WTC11 (cell line): ENCODE measurements at places on chromosomes 3 and 15. TPM values are rescaled to one million over a fixed set of nuclear protein-coding genes. Genes with fewer than 3 reads are reported as not detected.

DNA sequence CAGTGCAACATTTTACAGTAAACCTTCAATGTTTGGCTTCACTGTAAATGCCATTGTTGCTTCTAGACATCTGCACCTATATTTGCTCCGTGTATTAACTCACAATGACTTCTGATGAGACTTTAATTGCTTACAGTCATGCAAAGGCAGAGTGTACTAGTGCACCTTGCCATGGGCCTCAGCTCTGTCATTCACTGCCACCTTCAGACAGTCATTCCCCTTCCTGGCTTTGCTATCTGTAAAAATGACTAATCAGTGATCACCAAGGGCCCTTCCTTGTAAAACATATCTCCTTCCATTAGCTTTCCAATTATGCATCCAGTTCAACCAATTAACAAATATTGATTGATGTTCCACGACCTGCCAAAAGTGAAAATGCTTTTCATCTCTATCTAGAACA lies 120.3 kb downstream of the ARRDC4 start:
- no peaks in the 10 kb centered on the region for H3K36me3 ChIP-seq
- DNase-seq: no peak
- H3K27ac ChIP-seq: no peak overlapping the region
- peaks cover 16% of the 10 kb centered on the region for H3K4me1 ChIP-seq
- no peaks in the 10 kb centered on the region for H3K27me3 ChIP-seq
- no peak overlapping the region for H3K4me3 ChIP-seq

DNA sequence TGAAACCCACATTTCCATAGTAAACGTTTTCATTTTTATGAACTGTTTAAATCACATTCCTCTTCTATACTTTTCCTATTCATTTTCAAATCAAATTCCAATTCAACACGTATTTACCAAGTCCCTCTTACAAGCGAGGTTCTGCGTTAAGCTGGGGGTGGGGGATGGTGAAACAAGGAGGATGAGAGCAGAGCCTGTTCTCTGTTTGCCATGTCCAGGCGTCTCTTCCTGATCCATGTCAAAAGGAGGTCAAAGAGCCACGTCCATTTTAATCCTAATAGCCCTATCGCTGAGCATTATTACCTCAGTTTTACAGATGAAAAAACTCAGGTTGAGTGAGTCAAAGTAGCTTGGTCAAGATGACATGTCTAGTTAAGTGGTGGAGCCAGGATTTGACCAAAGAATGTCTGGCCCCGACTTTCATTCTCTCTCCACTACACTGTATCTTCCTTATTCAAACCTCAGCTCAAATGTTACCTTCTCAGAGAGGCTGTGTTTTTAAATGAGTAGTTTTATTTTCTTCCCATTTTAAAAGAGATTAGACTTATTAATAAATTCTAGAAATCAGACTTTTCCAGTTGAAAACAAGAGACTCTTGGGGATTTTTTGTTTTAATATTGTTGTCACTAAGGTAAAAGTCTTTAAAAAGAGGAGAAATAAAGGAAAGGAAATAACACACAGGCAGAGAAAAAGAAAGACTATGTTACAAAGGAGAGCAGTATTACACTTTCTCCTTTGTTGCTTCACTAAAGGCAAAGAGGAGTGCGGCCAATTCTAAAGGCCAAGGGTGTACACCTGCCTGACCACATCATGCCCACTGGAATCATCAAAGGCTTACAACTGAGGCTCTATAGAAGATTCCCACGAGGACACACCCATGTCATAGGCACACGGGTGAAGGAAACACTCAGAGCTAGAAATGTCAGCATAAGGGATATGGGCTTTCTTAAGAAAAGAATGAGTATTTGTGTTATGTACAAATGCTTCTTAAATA lies 42.4 kb downstream of the MYO5A start:
- H3K4me3 ChIP-seq: peak overlapping the region; percentile 58
- no peaks in the 10 kb centered on the region for H3K27me3 ChIP-seq
- peak overlapping the region; percentile 95 for H3K27ac ChIP-seq
- peaks cover 55% of the 10 kb centered on the region for H3K4me1 ChIP-seq

Gene RAB8B
- total RNA-seq: 30.5 to 34.6 TPM (median 32.5 TPM) in 3 replicates

GRCh38 chr3:123774474-123774873 lies 109.7 kb downstream of the MYLK start:
- H3K27me3 ChIP-seq: no peaks in the 10 kb centered on the region
- H3K4me3 ChIP-seq: no peak overlapping the region
- no peaks in the 10 kb centered on the region for H3K4me1 ChIP-seq
- no peaks in the 10 kb centered on the region for H3K36me3 ChIP-seq
- DNase-seq: no peak
- no peak overlapping the region for H3K27ac ChIP-seq

Gene BCHE
- total RNA-seq: 1.7 to 2.3 TPM (median 2.2 TPM) in 3 replicates

Gene MNS1
- total RNA-seq: 4.2 to 5.5 TPM (median 4.4 TPM) in 3 replicates

DNA sequence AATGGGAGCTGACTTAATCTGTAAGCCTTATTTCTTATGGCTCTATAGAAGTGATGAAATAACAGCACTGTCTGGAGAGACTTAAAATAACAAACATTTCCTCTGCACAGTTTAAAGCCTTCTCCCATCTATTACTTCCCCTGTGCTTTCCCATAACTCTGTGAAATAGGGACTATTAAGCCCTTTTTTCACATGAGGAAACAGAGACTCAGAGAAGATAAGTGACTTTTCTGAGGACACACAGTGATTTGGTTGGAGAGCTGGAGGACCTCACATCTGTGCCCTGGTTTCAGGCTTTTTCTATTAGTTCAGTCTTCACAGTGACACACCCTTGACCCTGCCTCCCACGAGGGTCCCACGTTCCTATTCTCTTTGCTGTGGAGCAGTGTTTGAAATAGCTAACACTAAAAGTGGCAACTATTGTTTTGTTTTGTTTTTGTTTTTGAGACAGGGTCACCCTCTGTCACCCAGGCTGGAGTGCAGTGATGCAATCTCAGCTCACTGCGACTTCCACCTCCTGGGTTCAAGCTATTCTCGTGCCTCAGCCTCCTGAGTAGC lies 82.9 kb downstream of the ST6GAL1 start:
- H3K4me1 ChIP-seq: peaks cover 13% of the 10 kb centered on the region
- no peak overlapping the region for H3K4me3 ChIP-seq
- peak overlapping the region; percentile 91 for H3K27ac ChIP-seq

DNA sequence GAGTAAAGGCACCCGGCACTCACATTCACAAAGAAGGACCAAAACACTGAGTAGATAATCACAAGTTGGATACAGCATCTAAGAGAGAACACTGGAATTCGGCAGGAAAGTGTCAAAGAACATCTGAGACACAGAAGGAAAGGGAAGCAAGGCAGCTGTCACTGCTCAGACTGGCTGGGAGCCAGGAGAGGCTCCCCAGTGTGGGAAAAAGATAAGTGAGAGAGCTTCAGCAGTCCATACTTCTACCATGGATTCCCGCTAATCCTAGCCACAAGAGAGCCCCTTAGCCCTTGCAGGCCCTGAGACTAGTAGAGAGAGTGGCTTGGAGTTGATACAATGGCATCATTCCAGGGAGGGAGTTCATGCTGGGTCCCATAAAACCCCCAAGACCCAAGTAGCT lies 36.7 kb upstream of the CP start:
- H3K36me3 ChIP-seq: no peaks in the 10 kb centered on the region
- no peak for DNase-seq
- peaks cover 25% of the 10 kb centered on the region for H3K4me1 ChIP-seq
- H3K27ac ChIP-seq: no peak overlapping the region
- H3K27me3 ChIP-seq: no peaks in the 10 kb centered on the region; the same call in 1 of the 2 replicates

- no peaks in the 10 kb centered on the region for H3K27me3 ChIP-seq
- no peak overlapping the region for H3K27ac ChIP-seq
- peaks cover 38% of the 10 kb centered on the region for H3K4me1 ChIP-seq
- H3K36me3 ChIP-seq: peaks cover 2% of the 10 kb centered on the region
Measured at GRCh38 chr3:193342551-193342950, 36.0 kb downstream of the ATP13A5 start.

- peaks cover 25% of the 10 kb centered on the region for H3K36me3 ChIP-seq
- DNase-seq: no peak
- H3K27me3 ChIP-seq: peaks cover 11% of the 10 kb centered on the region
- H3K27ac ChIP-seq: no peak overlapping the region
- H3K4me3 ChIP-seq: no peak overlapping the region
- H3K4me1 ChIP-seq: peaks cover 56% of the 10 kb centered on the region
Measured at GRCh38 chr3:4983739-4984510, 4.7 kb downstream of the BHLHE40 start.

DNA sequence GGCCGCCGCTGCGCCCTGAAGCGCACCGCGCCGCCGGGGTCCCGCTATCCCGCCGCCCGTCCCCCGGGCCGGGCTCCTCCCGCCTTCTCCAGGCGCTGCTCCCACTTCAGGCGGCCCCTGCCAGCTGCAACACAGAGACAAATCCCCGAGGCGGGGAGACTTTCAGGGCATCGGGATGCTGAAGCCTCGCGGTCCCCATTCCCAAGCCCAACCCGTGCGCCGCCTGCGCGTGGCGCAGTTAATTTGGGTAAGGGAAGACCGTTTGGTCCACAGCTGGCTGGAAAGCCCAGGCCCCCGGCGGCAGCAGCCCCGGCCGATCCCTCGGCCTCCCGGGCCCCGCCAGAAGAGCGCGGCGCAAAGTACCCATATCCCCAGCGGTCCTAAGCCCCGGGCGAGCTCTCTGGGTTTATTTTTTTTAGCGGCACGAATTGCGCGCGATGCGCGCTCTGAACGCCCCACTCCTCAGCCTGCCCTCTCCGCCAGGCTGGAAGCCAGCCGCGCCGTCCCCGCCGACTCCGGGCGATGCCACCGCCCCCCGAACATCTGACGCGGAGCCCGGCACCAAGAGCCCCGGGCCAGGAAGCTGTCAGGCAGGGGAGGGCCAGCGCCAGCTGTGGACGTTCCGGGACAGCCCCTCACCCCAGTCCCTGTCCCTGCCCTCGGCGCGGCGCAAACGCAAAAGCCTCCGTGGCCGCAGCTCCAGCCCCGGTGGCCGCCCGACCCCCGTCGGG lies 517 bp downstream of the FBN1 start:
- DNase-seq: peak; percentile 66
- no peaks in the 10 kb centered on the region for H3K36me3 ChIP-seq
- H3K27me3 ChIP-seq: peaks cover 64% of the 10 kb centered on the region
- H3K4me3 ChIP-seq: peak overlapping the region; percentile 63

Gene LIPC
- total RNA-seq: not detected in 3 replicates

- DNase-seq: no peak
- no peak overlapping the region for H3K4me3 ChIP-seq
- H3K27ac ChIP-seq: no peak overlapping the region
- H3K27me3 ChIP-seq: no peaks in the 10 kb centered on the region
- no peaks in the 10 kb centered on the region for H3K36me3 ChIP-seq
- H3K4me1 ChIP-seq: no peaks in the 10 kb centered on the region
Measured at GRCh38 chr3:145981056-145981455, 179.9 kb downstream of the PLOD2 start.

- no peak overlapping the region for H3K4me3 ChIP-seq
- DNase-seq: no peak
- H3K27ac ChIP-seq: no peak overlapping the region
- no peaks in the 10 kb centered on the region for H3K36me3 ChIP-seq
Measured at GRCh38 chr3:86788371-86788770, 202.6 kb downstream of the VGLL3 start.

DNA sequence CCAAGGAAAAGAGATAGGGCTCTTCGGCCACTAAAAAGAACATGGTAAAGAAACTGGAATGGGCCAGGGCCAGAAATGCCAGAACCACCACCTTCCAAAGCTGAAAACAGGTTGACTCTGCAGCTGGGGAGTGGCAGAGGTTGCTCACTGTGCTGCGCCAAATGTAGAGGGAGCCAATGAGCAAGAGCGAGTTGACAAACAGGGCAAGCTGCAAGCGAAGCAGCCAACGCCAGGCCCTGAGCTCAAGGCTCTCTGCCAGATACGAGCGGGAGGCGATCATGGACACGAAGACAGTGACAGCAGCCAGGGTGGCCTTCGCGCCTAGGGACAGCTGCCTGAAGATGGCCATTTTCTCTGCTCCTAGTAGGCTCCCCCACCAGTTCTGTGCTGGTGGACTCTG lies 3.1 kb downstream of the GLB1 start:
- 0 out of 2 replicates have a peak overlapping the region, but pooled peaks have one; percentile 10 for H3K27ac ChIP-seq
- H3K27me3 ChIP-seq: peaks cover 5% of the 10 kb centered on the region; the same call in 1 of the 2 replicates
- H3K4me3 ChIP-seq: no peak overlapping the region
- peak; percentile 38 for DNase-seq
- H3K36me3 ChIP-seq: peaks cover 14% of the 10 kb centered on the region

Gene CCR8
- 0.33 TPM in 1 of 3 replicates, not detected in the others for total RNA-seq

Gene CYP11A1
- total RNA-seq: 3.4 to 4.1 TPM (median 3.8 TPM) in 3 replicates

DNA sequence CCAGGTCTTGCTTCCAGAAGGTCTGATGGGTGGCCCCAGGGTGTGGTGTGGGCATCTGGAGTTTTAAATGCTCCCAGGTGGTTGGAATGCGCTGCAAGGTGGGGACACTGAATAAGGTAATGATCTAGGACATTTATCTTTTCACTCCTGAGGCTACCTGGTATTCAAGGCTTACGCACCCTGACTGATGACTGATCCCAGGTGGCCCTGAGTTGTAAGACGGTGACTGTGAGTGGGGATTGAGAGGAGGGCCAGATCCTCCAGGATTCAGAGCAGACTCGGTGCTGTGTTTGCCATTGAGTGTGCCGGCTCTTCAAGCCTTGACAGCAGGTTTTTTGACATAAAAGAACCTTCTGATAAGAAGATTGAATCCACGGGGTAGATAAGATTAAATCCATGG lies 40.3 kb downstream of the SLC6A20 start:
- no peak overlapping the region for H3K4me3 ChIP-seq
- no peaks in the 10 kb centered on the region for H3K27me3 ChIP-seq
- no peaks in the 10 kb centered on the region for H3K36me3 ChIP-seq
- no peak for DNase-seq
- no peak overlapping the region for H3K27ac ChIP-seq

Gene FSIP1
- 0.55 to 0.61 TPM (median 0.60 TPM) in 3 replicates for total RNA-seq

Gene KBTBD8
- total RNA-seq: 14.5 to 15.7 TPM (median 15.0 TPM) in 3 replicates

DNA sequence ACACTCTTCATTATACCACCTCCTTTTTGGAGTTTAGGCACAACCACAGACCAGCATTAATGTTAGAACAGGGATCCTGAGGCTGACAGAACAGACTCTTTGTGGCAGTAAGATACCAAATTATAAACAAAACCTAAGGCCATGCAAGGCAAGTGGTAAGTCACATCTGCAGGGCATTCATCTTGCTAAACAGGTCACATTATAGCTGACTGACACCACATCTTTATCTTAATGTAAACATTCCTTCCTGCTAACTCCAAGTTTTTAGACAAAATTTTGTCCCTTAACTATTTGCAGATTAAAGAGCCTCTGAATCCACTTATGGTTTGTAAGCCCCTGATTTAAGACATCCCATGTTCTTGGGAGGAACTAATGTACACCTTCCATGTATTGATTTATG lies 500.6 kb downstream of the PYDC2 start:
- H3K27me3 ChIP-seq: no peaks in the 10 kb centered on the region; the same call in 1 of the 2 replicates
- peaks cover 66% of the 10 kb centered on the region for H3K4me1 ChIP-seq
- no peak for DNase-seq
- H3K36me3 ChIP-seq: no peaks in the 10 kb centered on the region
- H3K4me3 ChIP-seq: no peak overlapping the region
- peak overlapping the region; percentile 69; the same call in 1 of the 2 replicates for H3K27ac ChIP-seq

- no peaks in the 10 kb centered on the region; the same call in 1 of the 2 replicates for H3K27me3 ChIP-seq
- DNase-seq: no peak
- H3K4me1 ChIP-seq: peaks cover 41% of the 10 kb centered on the region
- peak overlapping the region; percentile 74; the same call in 1 of the 2 replicates for H3K27ac ChIP-seq
- peaks cover 9% of the 10 kb centered on the region for H3K36me3 ChIP-seq
Measured at GRCh38 chr15:40843261-40843884, 475 bp upstream of the SPINT1 start.
